ENCODE measurements at places on chromosomes 16 and 17.

- no peak for DNase-seq
These were observed 10.1 kb upstream of the ERCC4 start for GRCh38 chr16:13909872-13910303.

GRCh38 chr16:19842426-19843157, 42.1 kb downstream of the GPRC5B start:
- no peak for DNase-seq

- no peak for DNase-seq
These were observed 381.5 kb upstream of the PSMD7 start for GRCh38 chr16:73915140-73915539.

DNA sequence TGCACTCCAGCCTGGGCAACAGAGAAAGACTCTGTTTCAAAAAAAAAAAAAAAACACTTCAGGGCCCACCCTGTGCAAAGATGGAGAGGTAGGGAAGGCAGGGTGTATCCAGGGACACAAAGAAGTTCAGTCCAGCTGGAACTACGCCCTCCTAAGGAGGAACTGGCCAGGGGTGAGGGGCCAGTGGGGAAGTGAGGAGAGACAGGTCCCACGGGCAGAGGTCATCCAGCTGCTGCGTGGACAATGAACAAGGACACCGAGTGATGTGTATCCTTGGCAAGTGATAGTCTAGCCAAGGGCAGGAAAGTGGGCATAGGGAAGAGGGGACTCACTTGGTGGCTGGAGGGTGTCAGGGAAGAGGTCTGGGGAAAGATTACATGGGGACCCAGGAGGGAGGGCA, 9.4 kb upstream of the RIPOR1 start:
- DNase-seq = no peak

- no peak for DNase-seq
These were observed 511.9 kb upstream of the CDH8 start for GRCh38 chr16:62548095-62548494.

- no peak for DNase-seq
These were observed 719.7 kb upstream of the CDH8 start for GRCh38 chr16:62755938-62756337.

DNA sequence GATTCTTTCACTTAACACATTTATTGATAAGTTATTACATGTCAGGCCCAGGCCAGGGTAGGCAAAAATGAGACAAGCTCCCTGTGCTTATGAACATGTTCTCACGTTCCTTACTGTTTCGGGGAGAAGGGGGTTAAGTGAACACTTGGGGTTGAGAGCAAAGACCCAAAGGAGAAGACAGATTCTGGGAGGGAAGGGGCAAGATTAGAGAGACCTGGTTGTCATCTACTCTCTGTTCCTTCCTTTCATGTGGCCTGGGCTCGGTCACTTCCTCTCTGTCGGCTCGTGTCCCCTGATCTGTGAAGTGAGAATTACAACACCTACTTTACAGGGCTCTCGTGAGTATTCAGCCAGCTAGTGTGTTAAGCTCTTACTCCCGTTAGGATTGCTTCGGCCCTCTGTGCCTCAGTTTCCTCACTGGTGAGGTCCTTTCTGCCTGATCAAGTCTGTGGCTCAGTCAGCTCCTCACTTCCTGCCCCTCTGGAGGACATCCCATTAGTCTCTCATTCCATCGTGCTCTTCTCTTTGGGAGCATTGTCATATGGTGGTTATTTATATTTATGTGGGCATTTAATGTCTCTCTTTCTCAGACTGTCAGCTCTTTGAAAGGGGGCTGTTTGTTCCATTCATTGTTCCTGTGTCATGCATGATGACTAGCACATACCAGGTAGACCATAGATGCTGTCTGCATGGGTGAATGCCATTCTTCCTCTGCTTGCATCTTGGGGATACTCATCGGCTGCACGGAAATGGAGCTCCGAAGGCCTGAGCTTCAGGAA, 38.9 kb downstream of the PLCG2 start:
- no peak for DNase-seq

DNA sequence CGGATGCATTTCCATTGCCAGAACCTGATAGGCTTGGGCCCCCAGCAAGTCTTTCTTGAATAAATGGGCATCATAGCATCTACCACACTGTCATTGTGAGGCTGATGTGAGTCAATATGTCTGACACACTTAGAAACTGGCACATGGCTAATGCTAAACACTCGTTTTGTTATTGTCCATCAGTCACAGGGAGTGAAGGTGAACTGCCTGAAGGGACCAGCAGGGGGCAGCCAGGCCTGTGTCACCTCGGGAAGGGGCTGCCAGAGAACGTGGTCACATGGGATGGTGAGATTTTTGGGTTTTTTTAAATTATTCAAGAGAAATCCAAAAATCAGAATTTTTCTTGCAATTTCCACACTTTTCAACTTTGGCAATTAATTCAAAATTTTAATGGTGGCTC, 831 bp upstream of the RCVRN start:
- no peak for DNase-seq

- DNase-seq = no peak
These were observed at the start of gene DPEP1 for GRCh38 chr16:89613231-89613953. Gene DPEP1, plus strand, starts transcription at chr16:89613642. Its CDS starts 16,769 bp downstream, at chr16:89630411.

GRCh38 chr16:57091200-57091974, 996 bp upstream of the CPNE2 start:
- DNase-seq = no peak

DNA sequence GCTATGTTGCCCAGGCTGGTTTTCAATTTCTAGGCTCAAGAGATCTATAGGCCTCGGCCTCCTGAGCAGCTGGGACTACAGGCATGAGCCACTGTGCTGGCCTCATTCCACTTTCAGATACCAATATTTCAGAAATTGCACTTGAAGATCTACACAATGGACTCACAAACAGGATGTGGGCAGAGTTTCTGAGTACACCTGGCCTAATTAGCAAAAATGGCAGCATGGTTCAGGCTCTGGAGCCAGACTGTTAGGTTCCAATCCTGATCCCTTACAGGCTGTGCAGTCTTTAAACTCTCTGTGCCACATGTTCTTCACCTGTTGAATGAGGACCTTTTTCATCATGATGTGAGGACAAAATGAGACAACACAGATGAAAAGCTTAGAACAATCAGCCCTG, 32.2 kb downstream of the RNF157 start:
- DNase-seq = no peak

DNA sequence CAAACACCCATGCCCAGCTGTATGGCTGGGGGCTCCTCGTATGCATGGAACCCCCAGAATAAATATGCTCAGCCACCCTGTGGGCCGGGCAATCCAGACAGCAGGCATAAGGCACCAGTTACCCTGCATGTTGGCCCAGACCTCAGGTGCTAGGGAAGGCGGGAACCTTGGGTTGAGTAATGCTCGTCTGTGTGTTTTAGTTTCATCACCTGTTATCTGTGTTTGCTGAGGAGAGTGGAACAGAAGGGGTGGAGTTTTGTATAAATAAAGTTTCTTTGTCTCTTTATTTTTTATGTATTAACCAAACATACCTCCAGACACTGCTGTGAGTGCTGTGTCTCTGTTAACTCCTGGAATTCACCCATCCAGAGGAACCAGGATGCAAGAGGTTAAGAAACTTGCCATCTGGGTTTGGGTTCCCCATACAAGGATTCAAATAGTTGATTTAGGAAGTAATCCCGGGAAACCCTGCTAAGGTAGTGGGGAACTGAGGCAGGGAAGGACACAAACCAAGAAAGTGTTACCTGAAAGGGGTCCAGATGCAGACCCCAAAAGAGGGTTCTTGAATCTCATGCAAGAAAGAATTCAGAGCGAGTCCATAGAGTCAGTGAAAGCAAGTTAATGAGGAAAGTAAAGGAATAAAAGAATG, 37.4 kb upstream of the IL21R start:
- no peak for DNase-seq

DNA sequence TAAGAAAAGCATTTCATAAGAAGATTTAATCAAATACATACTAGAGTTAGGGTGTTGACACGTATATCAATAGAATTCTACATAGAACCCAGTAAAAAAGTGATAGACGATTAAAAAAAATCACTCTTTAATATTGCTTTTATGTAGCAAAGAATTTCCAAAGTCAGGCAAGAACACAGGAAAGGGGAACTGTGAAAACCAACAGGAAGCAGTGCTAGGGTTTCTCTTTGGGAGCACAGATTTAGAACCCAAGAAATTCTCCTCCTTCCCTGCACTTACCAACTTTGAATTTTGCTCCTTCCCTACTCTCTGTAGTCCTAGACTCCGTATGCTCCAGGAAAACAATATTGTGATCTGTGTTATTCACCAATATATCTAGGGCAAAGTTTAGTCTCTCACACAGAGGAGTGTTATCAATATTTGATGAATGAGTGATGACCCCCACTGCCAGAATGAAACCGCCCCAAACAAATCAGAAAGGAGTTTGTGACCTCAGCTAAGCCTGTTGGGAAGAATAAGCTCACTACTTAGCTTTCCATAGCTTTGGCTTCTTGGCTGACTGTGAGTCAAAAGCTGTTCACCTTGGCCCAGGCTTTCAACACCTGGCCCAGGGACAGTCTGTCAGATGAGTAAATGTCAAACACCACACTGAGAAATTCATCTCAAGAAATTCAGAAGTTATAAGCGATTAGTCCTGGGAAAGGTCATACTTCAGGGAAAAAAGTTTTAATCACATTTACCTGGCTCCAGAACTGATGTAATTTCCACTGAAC, 8.6 kb downstream of the RFWD3 start:
- DNase-seq = no peak

- DNase-seq = no peak
These were observed 1.3 kb downstream of the ARL5C start for GRCh38 chr17:39164675-39165143.

- no peak for DNase-seq
These were observed 2.8 kb downstream of the CFAP119 start for GRCh38 chr16:30758988-30759491.

DNA sequence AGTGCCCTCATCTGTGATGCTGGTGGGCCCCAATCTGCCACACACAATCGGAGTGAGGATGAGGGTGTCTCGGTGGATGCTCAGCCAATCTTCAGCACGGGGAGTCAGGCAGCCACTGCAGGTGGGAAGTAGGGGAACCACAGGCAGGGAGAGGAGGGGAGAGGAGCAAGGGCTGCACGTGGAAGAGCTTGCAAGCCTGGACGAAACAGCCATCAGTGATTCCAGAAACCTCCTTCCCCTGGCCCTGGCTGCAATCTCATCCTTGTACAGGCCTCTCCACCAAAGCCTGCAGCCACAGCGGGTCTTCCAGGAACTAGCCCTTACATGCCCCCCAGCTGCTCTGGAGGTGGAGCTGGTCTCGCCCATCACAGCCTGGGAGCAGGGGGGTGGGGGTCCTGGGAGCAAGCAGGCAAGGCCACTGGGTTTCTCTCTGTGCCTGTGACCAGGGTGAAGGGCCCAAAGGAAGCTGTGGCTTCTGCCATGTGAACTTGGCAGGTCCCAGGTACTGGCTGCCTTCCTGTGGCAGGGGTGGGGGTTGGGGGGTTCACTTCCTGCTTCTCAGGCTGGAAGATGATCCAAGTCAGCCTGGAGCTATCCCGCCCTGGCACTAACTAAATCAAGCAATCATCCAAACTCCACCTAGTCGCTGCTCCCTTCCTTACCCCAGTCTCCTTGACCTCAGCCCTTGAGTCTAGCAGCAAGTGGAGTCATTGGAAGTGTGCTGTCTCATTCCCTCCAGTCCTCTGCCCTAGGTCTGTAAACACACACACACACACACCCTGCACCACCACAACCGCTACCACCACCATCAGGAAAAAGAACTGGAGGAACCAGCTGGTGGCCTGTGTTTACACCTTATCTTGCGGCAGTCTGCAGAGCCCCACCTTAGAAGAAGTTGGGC, 29.4 kb upstream of the MLKL start:
- no peak for DNase-seq

GRCh38 chr17:77755410-77755963, 203.0 kb upstream of the TNRC6C start:
- no peak for DNase-seq

GRCh38 chr17:62892870-62893338, 73.1 kb upstream of the TANC2 start:
- no peak for DNase-seq
